NCI-H460 (cell line): ENCODE measurements at places on chromosomes 7 and 10. TPM values are rescaled to one million over a fixed set of nuclear protein-coding genes. Genes with fewer than 3 reads are reported as not detected.

HABP2 gene
- total RNA-seq: not detected in 2 replicates

LRRC17 gene
- total RNA-seq: 0.30 TPM in 1 of 2 replicates, not detected in the other

HYAL4 gene
- not detected in 2 replicates for total RNA-seq

ZP3 gene
- total RNA-seq: 14.7 and 20.2 TPM in 2 replicates

CCDC71L gene
- 8.3 and 11.1 TPM in 2 replicates for total RNA-seq

CAMK1D gene
- total RNA-seq: 0.26 and 0.42 TPM in 2 replicates

RPEL1 gene
- total RNA-seq: 0.17 and 0.29 TPM in 2 replicates

IFIT2 gene
- total RNA-seq: 1.1 and 1.2 TPM in 2 replicates

ATRNL1 gene
- total RNA-seq: 6.8 and 7.8 TPM in 2 replicates

PAX2 gene
- not detected in 2 replicates for total RNA-seq

ADAM8 gene
- total RNA-seq: 2.5 and 3.7 TPM in 2 replicates

SEMA3D gene
- 59.1 and 72.1 TPM in 2 replicates for total RNA-seq

TUBAL3 gene
- total RNA-seq: 1.6 and 1.9 TPM in 2 replicates

GRM8 gene
- 0.46 TPM in 1 of 2 replicates, not detected in the other for total RNA-seq

SPDYE2B gene
- total RNA-seq: not detected in 2 replicates

WEE2 gene
- 0.27 TPM in 1 of 2 replicates, not detected in the other for total RNA-seq

AS3MT gene
- total RNA-seq: 2.3 and 2.5 TPM in 2 replicates

METTL27 gene
- 4.3 and 5.1 TPM in 2 replicates for total RNA-seq

GPNMB gene
- total RNA-seq: 1.4 and 2.7 TPM in 2 replicates
